ENCODE measurements at places on chromosomes 11 and 22. TPM values are rescaled to one million over a fixed set of nuclear protein-coding genes. Genes with fewer than 3 reads are reported as not detected.

DNA sequence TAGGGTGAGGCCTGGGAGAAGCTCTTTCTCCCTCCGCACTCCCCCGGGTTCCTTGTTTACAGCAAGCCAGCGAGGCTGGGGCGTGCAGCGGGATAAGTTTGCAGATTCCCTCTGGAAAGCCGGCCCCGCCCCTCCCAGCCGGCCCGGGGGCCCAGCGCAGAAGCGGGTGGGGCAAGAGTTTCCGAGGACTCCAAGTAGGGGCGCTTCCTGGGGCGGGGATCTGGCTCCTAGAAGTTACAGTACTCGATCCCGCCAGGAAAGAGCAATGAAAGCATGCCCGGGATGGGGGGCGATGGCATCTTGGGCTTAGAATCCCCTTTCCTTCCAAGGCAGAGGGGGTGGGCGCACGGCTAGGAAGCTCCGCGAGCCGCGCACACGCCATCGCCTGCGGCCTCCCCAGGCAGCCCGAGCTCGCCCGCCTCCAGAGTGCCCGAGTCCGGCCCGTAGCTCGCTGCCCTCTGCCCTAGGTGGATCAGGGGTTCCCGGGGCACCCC lies 385 bp downstream of the TST start:
- peak; percentile 49 for DNase-seq

DNA sequence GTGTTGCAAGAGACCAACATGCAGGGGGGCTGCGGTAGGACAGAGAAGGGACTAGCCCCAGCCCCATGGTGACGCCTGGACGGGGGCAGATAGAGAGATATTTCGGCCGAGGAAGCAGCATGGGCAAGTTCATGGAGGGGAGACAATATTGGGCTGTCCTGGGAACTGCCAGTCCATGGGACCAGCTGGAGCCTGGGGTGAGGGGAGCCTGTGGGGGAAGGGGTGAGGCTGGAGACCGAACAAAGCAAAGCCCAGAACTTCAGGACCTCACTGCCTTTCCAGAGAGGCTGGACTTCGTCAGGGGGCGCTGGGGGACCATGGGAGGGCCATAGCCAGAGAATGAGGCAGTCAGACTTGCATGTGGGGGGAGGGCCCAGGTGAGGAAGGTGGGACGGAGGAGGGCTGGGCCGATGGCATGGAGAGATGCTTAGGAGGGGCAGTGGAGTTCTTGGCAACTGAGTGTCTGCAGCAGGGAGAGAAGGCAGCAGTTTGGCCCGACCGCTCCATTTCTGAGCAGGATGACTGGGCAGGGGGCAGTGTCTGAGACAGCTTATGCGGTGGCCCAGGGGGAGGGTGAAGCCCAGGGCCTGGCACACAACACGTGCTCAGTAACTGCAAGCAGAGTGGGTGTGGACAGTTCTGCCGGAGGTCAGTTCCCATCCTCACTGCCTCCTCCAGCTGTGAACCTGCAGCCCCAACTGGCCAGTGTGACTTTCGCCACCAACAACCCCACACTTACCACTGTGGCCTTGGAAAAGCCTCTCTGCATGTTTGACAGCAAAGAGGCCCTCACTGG lies 712 bp downstream of the UPK3A start:
- DNase-seq = no peak

DNA sequence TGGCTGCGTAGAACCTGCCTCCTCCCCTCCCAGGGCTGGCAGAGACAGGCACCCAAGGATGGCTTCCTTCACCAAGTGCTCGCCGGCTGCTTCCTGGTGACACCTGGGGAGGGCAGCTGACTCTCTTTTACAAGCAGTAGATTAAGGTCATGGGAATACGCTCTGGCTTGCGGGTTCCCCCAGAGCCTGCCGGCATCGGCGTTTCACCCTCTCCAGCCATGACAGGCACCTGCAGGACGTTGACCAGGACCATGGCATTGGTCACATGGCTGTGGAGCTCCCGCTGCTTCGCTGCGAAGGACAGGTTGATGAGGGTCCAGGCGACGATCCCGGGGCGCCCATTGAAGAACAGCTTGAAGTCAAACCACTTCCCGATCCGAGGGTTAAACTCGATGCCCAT lies 9.5 kb downstream of the DHCR7 start:
- no peak for DNase-seq

- DNase-seq = no peak
Measured at GRCh38 chr22:46706060-46706459, 32.0 kb downstream of the CERK start.

- DNase-seq = no peak
Measured at GRCh38 chr22:22730655-22731373, 86.4 kb downstream of the GGTLC2 start.

GRCh38 chr11:11731311-11732083 lies 109.7 kb upstream of the GALNT18 start:
- DNase-seq = no peak

- DNase-seq = no peak
Measured at GRCh38 chr11:57787920-57788702, 26.5 kb downstream of the CTNND1 start.

DNA sequence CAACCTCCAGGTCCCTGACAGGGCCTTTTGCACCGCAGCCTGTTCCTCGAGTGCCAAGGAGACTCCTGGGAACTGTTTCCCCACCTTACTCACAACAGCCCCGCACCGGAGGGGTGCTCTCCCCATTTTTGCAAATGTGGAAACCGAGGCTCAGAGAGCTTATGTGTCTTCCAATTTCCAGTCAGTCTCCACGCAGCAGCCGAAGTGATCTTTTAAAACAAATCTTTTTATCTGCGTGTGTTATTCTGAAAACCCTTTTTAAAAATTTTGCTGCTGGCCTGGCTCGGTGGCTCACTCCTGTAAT lies 409 bp upstream of the TMEM134 start:
- no peak for DNase-seq

DNA sequence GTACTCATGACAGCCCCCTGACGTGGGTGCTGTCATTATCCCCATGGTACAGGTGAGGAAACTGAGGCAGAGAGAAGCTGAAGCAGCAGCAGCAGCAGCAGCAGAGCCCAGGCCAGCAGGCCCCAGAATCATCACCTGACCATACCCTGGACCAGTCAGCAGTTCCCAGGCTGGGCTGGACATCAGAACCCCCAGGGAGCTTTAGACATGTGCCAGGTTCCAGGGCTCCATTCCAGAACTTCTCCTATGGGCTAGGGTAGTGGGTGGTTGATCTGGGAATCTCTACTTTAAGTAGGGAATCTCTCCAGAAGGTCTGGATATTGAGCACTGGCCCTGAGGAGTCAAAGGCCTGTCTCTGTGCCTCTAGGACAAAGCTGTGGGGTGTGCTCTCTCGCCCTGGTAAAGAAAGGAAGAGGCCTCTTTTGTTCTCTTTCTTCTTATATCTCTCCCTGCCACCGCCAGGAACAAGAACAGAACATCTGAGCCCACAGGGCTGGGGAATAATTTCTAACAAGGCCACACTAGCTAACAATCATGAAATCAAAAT lies 26.6 kb downstream of the MAFF start:
- DNase-seq = no peak

- DNase-seq = no peak
Measured at GRCh38 chr11:64234647-64235379, 429 bp downstream of the VEGFB start.

DNA sequence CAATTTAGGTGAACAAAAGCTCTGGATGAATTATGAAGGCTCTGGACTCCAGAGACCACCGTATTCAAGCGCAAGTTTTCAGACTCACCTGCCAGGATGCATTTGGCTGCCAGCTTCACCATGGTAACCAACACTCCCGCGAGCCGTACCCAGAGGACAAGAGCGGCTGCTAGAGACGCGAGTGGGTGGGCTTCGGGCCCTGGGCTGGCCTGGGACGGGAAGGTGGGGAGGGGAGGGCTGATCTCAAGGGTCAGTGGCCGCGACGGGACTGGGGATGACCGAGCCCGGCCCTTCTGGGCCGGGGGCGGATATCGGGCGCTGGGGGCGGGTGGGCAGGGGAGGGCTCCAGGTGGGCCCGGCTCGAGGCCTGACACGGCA lies 344 bp downstream of the IFT27 start:
- no peak for DNase-seq

GRCh38 chr11:3855808-3856491 lies 486 bp downstream of the STIM1 start:
- no peak for DNase-seq

DNA sequence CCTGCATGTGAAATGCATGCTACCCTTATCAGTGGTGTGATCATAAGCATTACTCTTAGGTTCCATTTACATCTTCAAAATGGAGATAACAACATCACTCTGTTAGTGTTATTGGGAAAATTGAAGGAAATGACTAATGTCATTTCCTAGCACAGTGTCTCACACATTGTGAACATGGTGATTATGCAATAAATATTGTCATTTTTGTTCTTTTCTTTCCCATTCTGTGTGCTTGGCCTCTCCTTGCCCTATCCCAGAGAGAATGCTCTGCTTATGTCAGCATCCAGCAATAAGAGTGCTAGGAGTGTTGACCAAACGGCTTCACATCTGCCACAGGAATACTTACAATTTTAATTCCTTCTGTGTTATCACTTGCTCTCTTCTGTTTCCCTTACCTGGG lies 1024.1 kb upstream of the CCDC90B start:
- DNase-seq = no peak

- DNase-seq = no peak
Measured at GRCh38 chr11:23022854-23023253, 162.6 kb upstream of the CCDC179 start.

- DNase-seq = no peak
Measured at GRCh38 chr22:27149921-27150543, 492.6 kb downstream of the MIAT start.

DNA sequence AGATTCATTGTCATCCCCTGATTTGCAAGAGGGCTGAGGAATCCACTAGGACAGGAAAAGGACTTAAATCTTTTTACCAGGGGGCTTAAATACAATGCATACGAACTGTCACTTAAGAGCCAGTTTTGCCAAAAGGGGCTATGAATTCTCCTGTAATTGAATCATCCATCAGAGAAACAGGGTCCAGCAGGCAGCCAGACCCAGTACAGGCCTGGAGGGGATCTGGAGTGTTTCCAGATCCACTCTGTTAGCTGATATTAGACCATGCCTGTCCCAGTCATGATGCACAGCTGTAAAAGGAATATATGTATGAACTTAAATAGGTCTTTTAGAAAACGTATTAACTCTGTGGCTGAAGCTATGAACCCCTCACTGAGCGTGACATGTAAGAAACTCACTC lies 53.8 kb upstream of the PRSS23 start:
- DNase-seq = no peak

DNA sequence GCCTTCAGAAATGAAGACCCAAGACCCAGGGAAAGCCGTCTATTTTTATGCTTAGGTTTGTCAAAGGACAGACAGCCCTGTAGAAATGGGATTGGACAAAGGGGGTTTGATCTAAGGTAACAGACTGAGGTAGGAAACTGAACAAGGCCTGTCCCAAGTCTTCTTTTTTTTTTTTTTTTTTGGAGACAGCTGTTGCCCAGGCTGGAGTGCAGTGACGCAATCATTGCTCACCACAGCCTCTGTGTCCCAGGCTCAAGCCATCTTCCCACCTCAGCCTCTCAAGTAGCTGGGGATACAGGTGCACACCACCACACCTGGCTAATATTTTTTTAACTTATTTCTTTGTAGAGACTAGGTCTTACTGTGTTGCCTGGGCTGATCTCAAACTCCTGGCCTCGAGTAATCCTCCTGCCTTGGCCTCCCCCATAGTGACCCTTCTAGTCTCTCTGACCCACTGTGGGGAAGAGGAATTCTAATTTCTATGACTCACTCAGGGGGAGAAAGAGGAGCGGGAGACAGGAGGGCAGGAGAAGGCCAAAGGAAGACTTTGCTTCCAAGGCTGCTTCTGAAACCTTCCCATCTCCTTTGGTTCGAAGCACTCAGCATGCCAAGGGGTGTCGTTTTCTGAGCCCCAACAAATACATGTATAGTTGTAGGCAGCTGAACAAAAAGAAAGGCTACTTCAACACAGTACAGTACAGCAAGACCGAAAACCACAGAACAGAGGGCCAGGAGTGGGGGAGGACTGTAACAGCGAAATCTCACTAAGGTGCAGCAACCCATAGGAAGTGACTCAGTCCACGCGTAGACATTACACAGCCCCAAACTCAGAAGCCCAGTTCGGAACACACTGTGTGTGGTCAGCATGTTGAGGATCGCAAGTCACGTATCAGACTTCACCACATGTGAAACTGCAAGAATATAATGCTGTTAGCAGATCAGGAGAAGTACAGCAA lies 872 bp downstream of the TMA7B start:
- DNase-seq = no peak

DNA sequence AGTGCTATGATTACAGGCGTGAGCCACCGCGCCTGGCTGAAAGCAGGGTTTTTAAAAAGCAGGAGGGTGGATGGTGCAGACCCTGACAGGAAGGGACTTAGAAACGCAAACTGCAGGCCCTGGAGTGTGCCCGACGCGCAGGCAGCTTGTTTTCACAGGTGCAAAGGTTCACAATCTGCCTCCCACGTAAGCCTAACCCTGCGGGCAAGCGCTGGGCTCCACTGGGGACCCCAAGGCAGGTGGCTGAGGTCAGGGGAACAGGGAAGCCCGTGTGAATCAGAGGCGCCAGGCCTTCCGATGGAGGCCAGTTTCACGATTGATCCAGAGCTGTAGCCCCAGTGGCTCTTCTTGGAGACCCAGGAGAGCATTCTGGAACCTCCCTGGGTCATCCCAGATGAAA lies 256.3 kb downstream of the BRD1 start:
- DNase-seq = no peak

DNA sequence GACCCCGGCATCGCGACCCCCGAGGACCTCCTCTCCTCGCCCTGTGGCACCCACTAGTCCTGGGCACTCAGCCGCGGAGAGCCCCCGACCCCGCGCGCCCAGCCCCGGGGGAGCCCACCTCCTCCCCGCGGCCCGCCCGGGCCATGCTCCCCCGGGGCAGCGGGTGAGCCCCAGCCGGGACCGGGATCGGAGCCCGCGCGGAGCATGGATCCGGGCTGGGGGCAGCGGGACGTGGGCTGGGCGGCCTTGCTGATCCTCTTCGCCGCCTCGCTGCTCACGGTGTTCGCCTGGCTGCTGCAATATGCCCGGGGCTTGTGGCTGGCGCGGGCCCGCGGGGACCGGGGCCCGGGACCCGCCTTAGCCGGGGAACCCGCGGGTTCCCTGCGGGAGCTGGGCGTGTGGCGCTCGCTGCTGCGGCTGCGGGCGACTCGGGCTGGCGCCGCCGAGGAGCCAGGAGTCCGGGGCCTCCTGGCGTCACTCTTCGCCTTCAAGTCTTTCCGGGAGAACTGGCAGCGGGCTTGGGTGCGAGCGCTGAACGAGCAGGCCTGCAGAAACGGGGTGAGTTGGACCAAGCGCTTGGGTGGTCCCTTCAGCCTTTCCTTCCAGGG lies 498 bp downstream of the C2CD2L start:
- DNase-seq = no peak

The LRRC56 gene
- 0.22 TPM for total RNA-seq

The BDNF gene
- 0.30 TPM for total RNA-seq

The SHISAL1 gene
- 1.0 TPM for total RNA-seq

The APOA4 gene
- total RNA-seq = not detected

The OR2AG2 gene
- total RNA-seq = 0.22 TPM

The ZNF280B gene
- total RNA-seq = 0.44 TPM

The CARD18 gene
- not detected for total RNA-seq

The SLC6A5 gene
- not detected for total RNA-seq

The RGL4 gene
- not detected for total RNA-seq

The OR52E5 gene
- not detected for total RNA-seq

The OR2AG1 gene
- not detected for total RNA-seq

The OR8A1 gene
- not detected for total RNA-seq

All from tibial nerve (tissue), 4 donors.